ENCODE measurements at places on chromosomes 7 and 10.

DNA sequence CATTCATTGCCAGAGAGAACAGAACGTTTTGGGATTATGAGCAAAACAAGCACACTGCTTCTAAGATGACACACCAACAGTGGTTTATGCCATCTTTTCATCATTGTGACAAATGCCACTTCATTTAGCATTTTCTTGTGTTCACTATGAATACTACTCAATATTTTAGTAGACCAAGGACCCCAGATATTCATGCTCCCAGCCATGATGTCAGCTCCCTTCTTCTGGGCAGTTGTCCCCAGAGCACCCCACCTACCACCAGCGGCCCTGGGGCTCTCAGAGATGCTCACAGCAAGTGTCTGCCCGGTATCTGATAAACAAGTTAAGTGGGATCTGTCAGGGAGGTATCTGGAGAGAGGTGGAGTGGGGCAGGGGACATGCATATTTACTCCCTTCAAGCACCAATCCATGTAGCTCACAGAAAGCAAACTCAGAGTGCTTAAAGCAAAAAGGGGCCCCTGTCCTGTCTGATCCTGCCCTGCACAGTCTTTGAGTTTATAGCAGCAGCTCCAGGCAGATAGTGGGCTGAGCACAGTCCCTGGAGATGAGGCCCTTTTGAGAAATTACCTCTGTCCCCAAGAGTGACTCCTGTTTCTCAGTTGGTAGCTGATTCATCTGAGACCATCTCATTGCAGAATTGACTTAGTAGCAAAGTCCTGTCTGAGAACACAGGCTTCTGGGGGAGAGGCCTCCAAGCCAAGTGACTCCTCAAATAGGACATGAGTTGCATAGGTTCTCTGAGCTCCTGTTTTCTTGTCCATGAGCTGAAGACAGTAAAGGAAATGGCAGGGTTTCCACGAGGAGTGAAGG, 281.8 kb upstream of the KLF6 start:
- DNase-seq = no peak

DNA sequence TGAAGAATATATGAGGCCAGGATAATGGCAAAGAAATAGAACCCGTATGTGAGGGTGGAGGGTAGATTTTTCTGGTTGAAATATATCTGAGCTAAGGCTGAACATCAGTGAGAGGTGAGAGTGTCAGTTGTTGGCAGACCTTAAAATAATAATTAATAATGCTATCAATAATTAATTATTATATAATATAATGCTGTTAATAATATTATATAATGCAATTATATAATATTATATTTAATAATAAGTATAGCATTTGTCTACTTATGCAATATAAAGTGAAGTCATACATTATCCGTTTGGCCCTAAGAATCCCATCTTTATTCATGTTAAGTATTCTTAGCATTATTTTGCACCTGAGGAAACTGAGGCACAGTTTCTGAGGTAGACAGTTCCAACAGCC, 269.9 kb upstream of the FZD8 start:
- no peak for DNase-seq

DNA sequence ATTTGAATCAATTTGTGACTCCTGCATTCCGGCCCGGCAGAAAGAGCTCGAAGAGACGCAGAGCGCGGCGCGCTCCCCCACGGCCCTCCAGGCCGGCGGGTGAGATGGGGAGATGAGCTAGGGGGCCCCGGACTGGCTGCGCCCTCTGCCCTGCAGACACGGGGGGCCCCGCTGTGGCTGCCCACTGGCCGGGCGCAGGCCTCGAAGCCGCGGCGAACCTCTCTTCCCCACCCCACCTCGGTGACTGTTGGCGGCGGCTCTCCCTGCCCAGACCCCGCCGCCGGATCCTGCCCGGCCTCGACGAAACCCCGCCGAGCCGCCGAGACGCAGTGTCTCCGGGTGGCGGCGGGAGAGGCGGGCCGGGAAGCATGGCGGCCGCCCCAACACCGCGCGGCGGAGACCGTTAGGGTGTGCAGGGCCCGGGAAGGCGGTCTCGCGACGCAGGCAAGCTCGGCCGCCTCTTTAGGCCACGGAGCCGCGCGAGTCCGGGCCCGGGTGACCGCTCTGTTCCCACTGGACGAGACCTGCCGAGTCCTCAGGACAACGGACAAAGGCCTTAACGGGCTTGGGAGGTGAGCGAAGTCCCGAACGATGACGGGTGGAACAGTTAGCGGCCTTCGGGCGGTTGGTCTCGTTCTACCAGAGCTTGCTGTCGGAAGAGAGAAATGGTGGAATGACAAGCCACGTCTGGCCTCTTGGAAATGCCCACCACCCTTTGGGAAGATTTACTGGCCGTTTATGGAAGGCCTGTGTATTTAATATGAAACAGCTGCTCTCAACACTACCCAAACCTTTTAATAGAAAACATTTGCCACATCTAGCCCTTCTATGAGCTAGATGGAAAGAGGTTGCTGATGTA, 24.3 kb downstream of the NUP42 start:
- peak; percentile 4 for DNase-seq

DNA sequence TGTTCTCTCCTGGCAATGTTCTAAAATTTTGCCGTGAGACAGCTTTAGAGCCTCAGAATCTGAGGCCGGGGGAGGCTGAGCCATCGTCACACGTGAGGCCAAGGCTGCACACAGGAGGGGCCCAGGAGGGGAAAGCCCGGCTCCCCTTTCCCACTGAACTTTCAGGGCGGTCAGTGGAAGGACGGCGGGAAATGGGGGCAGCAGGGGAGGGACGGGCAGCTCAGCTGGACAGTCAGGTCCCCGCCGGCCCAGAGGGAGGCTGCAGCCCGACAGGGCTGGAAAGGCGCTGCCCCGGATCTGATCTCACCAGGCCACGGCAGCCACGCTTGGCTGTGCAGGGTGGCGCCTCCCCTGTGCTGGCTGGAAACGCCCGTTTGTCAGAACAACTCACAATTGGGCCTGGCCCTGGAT, 43.3 kb upstream of the ADGRA1 start:
- no peak for DNase-seq

GRCh38 chr7:52501696-52502095, 533.7 kb upstream of the POM121L12 start:
- no peak for DNase-seq

- no peak for DNase-seq
Measured at GRCh38 chr10:24706479-24707118, 17.1 kb downstream of the ARHGAP21 start.

GRCh38 chr7:113824117-113824823, 94.5 kb downstream of the PPP1R3A start:
- DNase-seq = no peak

GRCh38 chr7:34309116-34309515, 348.9 kb upstream of the NPSR1 start:
- no peak for DNase-seq

DNA sequence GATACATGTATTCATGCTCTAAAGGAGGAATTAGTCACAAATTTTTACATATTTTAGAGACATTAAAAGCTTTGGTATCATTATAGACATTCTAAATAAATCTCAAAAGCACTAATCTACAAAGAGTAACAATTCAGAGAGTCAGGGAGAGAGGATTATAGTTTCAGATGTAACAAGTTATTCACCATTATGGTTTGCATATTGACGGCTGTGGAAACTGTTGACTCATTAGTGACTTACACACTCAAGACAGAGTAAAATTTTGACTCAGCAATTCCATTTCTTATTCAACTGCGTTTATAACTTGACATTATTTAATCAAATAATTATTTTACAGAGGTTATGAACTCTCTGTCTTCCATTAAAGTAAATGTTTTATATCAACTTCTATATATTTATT, 95.4 kb upstream of the SEMA3C start:
- DNase-seq = no peak

GRCh38 chr10:117496616-117497028, 45.9 kb upstream of the EMX2 start:
- peak; percentile 31 for DNase-seq

DNA sequence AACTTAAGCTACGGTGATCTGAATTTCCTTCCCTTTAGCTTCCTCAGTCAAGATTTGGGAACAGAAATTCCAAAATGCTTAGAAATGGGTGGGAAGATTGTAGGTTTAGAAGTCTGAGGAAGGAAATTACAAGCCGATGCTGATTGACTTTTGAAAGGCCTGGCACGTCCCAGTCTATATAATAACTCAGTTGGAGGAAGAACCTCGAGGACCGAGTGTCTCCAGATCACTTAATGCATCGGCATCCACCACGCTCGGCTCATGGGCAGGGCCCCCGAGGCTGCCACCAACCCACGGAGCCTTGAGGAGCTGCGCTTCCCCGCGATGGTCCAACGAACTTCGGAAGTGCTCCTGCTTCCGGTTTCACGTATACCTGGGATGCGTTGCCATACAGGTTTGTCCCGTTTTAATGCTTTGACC, 10.4 kb upstream of the SP8 start:
- no peak for DNase-seq

- no peak for DNase-seq
Measured at GRCh38 chr10:77090381-77091356, 546.9 kb downstream of the KCNMA1 start.

- DNase-seq = no peak
Measured at GRCh38 chr7:98881561-98882315, 3.4 kb downstream of the TRRAP start.

DNA sequence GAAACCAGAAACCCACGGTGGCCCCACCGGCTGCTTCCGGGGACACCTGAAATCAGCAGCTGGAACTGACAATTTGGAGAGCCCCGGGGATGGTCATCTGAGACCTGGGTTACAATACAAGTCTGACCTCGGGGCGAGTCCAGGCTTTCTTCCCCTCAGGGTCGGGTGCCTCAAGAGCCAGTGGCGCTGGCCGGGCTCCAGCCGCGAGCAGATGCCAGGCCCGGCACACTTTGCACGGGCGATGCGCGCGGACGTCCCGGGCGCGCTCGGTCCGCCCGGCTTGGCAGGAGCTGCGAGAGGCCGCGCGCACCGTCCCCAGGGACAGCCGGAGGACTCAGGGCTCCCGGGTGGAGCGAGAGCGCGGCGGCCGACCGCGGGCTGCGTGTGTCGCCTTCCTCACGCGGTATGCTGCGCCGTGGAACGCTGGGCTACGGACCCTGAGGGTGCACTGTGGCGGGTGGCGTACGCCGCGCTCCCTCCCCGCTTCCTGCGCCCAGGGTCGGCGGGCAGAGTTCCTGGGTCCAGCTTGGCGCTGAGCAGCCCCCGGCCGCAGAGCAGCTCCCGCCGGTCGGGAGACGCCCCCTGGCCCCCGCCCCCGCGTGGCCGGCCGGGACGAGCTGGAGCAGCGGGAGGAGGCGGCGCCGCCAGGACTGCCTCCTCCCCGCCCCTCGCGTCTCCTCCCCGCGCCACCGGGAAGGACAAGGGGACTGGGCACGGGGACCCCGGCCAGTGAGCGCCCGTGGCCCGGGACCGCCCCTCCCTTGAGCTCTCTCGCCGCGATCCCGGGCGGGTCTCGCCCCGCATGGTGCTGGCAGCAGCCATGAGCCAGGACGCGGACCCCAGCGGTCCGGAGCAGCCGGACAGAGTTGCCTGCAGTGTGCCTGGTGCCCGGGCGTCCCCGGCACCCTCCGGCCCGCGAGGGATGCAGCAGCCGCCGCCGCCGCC, at the start of gene RBM20:
Gene RBM20 (plus strand): TSS at position 684 of the 945 bp plus-strand sequence. CDS start 119 bp downstream, at position 803.
- no peak for DNase-seq

DNA sequence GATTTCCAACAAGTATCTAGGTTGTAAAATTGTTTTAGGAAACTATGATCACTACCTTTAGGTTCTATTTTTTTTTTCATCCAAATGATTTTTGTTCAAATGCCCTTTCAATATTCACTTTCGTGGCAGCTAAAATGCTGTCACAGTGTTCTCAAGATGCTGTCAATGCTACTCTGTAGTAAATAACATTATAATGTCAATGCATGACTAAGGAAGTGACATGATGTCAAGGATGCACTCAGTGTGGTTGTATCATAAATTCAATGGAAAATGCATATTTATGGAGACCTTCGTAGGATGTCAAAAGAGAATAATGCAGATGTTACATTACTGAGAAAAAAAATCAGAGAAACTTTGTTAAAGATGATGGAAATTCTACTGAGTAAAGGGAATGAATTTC, 673.8 kb downstream of the ANKRD7 start:
- no peak for DNase-seq

DNA sequence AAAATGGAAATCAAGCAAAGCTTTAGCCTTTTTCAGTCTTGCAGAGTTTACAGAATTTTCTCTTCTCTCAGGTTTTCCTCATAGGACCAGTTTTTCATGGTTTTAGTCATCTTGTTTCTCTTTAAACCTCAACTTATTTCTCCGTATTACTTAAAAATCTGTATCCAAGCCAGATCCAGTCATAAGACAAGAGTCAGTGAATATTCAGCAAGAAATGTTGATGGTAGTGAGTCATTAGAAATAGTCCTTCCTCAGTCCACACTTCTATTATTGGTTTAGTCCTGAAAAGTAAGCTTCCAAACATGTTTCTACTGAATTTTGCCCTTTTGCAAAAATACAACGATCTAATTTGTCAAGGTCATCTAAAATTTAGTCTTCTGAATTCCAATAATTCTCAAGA, 107.0 kb downstream of the VIM start:
- no peak for DNase-seq

DNA sequence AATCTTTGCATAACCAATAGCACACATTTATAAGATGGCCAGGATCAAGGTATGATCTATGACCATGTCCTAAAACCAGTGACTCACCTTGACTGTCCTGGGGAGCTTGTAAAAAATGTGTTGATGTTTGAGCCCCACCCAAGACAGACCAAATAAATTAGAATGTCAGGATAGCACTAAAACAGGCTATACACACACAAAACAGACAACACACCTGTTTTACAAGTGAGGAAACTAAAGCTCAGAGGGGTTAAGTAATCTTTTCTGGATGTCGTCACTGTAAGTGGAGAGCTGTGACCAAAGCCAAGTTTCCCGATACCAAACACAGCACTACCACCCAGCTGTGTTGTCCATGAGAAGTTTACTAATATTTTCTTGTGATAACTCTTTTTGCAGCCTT, 84.5 kb downstream of the AVL9 start:
- no peak for DNase-seq

GRCh38 chr10:15571575-15571974, 148.1 kb downstream of the ITGA8 start:
- no peak for DNase-seq

- no peak for DNase-seq
Measured at GRCh38 chr7:106926892-106927291, 61.8 kb downstream of the PIK3CG start.

DNA sequence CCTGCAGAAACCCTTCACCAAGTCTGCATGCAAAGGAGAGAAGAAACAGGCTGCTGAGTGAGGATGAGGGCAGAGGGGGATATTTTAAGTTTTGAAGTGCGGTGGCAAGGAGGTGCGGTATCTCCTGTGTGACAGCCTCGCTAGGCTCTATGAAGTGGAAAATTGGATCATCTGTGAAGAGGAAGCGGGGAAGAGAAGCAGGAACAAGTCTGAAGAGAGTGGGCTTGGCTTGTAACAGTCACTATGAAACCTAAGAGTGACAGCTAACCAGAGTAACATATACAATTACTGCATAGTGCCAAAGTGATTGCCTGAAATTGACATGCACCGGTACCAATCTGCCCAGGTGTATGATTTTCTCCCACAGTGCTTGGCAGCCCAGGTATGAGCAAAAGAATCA, 287.5 kb upstream of the KLF14 start:
- no peak for DNase-seq

DNA sequence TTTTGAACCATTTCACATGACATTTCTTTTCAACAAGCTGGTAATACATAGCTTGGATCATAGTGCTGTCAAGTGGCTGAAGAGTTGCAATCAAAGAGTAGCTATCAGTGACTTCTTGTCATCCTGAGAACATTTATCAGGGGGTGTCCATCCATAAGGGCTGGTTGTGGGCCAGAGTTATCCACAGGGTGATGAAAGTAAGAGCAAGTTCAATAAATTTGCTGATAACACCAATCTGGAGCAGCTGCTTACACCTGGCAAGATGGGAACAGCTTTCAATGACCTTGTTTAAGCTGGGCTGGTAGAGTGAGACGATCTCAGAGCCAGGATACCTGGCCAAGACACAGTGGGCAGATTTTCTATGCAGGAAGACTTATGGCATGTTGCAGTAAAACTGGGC, 96.3 kb upstream of the IMMP2L start:
- no peak for DNase-seq

Data from activated naive CD4-positive, alpha-beta T cell (primary cell).